ENCODE measurements at places on chromosomes 6 and 20.
A peak's percentile ranks its signal among the peaks of the same experiment; 100 is the strongest.

- no peak for DNase-seq
These were observed 519.2 kb upstream of the MAP3K7 start for GRCh38 chr6:91106083-91106482.

- no peak for DNase-seq
These were observed 156.6 kb downstream of the LRRC1 start for GRCh38 chr6:53951383-53951782.

DNA sequence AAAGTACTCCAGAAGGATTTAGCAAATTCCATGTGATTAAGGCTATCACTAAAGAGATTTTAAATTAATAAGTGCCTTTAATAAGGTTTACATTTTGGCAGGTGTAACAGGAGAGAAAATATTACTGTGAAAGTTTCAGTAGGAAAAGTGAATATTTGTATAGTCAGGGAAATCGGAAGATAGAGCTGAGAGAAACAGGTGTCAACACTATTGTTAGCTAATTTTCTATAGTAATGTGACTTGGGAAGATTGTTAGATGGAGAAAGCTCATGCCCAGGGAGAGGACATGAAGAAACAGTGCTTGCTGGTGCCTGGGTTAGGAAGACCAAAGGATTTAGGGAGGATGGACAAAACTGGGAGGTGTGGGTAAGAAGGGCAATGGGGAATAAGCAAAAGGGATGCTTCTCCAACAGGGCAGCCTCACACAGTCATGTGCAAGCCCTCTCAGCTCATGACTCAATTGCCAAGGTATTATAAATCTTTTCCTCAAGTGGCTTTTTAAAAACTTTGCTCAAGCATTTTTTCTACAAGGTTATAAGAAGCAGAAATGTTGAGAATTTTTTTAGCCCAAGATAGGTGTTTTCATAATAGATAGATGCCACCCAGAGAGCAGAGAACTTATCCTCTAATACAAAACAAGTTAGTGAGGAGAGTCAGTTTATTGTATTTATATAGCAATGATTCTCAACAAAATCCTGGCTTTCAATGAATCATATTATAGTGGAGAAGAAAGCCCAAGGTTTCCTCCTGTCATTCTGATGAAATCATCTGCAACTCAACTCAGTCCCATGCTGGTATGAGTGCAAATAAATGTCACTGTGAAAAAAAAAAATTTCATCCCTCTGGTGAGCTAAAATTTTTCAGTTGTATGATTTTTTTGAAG lies 325.2 kb upstream of the NT5E start:
- DNase-seq = no peak

GRCh38 chr6:68087399-68088133 lies 547.5 kb upstream of the ADGRB3 start:
- no peak for DNase-seq

DNA sequence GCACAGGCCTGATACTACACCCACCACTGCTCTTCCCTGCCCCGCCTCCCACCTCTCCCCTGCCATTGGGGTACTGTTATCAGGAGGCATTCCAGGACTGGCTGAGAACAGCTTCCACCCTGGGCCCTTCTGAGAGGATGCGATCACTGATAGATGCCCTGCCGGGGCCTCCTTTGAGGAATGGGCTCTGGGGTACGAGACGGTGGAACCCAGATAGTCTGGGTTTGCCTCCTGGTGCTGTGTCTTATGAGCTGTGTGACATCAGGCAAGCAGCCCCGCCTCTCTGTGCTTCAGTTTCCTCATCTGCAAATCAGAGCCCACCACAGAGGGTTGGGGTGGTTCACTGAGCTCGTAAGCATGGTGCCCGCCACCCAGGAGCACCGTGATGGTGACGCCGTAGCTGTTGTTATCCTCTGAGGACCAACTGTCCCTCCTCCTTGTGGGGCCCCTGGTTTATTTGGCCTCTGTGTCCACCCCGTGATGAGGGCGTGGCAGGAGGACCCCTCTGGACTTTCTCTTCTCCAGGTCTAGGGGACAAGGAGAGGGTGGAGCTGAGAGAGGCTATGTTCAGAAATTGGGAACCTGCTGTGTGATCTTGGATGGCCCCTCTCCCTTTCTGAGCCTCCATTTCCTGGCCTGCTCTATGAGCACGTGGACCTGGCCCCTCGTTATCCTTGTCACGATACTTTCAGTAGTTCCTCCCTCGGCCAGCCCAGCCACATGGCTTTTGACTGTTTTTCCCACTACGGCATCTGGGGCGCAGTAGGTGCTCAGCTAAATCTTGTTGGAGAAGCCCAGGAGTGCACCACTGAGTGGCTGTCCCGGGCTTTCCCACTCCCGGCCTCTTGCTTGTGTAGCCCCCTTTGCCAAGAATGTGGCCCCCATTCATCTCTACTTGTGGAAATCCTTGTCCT lies 18.3 kb downstream of the SRC start:
- no peak for DNase-seq

- DNase-seq = no peak
These were observed 659.7 kb upstream of the FLRT3 start for GRCh38 chr20:14996883-14997672.

DNA sequence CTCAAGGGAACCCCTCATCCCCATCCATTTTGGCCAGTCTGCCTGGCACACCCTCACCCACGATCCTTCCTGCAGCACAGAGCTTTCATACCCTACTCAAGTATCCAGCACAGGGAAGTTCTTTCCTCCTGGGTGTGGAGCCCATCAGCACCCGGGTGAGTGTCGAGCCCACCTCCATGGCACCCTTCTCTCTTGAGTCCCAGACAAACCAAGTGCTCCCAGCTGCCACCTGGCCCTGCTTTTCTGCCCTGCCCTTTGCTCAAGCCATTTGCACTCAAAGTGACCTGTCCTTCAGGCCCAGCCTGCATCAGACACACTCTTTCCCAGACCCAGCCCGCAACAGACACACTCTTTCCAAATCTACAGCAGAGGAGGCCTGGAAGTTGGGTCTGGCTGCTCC lies 257.2 kb downstream of the DLL1 start:
- DNase-seq = no peak

DNA sequence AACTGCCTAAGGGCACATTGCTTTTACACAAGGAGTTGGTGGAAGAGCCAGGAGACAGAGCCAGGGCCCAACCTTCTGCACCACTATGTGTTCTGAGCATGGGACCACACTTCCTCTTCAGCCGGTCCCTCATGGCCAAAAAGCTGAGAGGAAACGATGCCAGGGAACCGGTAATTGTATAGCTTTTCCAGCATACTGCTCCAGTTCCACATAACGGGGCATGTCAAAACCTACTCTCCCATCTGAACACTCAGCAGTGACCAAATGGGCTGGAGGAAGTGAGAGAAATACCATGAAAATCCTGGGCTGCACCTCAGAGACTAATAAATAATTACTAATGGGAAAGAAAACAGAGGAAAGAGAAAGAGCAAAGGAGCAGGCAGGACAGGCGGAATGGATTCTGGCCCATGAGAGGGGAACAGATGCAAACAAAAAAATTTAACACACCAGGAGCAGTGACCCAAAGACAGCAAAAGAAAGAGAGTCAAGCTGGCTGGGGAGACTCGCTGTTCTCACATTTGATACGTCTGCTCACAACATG lies 52.0 kb upstream of the BMP2 start:
- no peak for DNase-seq

DNA sequence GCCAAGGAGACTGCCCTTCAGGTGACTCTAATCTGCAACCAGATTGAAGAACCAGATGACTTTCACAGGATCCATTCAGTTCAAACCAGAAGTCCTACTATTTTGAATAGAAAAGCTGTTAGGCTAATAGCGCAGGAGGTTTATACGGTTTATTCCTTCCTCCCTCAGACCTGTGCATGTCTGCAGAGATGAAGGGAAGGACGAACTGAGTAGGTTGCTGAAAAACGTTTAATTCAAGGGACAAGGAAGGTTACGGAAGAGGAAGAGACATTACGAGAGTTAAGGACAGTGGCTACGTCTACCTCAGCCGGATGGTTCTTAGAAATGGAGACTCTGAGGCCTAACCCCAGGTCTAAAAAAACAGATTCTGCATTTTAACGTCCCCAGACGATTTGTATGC lies 978 bp downstream of the AURKA start:
- DNase-seq = no peak

- peak; percentile 34 for DNase-seq
These were observed at the start of gene LZTS3 for GRCh38 chr20:3172933-3173609. Gene LZTS3 (minus strand): TSS chr20:3173549. CDS start chr20:3167163, 6,386 bp downstream.

GRCh38 chr6:169251371-169251802 lies 2.3 kb downstream of the THBS2 start:
- no peak for DNase-seq

GRCh38 chr20:25196786-25197120 lies 1.2 kb downstream of the ENTPD6 start:
- no peak for DNase-seq

GRCh38 chr6:124339610-124340334 lies 536.1 kb downstream of the NKAIN2 start:
- no peak for DNase-seq

DNA sequence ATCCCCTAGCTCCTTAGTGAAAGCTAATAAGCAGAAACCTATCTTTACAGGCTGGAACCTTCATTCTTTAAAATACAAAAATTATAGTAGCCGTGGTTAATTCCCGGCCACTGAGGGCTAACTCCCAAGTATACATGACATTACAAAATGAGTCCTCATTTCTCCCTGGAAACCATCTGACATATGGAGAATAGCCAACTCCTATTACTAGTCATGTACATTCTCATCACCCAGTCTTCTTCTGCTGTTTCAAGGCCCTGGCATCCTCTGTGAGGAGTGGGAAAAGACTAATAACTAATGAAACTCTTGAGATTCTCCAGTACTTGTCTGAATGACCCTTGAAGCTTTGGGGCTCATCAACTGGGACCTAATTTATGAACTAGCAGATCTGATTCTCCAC lies 30.2 kb downstream of the CSNK2A1 start:
- no peak for DNase-seq

DNA sequence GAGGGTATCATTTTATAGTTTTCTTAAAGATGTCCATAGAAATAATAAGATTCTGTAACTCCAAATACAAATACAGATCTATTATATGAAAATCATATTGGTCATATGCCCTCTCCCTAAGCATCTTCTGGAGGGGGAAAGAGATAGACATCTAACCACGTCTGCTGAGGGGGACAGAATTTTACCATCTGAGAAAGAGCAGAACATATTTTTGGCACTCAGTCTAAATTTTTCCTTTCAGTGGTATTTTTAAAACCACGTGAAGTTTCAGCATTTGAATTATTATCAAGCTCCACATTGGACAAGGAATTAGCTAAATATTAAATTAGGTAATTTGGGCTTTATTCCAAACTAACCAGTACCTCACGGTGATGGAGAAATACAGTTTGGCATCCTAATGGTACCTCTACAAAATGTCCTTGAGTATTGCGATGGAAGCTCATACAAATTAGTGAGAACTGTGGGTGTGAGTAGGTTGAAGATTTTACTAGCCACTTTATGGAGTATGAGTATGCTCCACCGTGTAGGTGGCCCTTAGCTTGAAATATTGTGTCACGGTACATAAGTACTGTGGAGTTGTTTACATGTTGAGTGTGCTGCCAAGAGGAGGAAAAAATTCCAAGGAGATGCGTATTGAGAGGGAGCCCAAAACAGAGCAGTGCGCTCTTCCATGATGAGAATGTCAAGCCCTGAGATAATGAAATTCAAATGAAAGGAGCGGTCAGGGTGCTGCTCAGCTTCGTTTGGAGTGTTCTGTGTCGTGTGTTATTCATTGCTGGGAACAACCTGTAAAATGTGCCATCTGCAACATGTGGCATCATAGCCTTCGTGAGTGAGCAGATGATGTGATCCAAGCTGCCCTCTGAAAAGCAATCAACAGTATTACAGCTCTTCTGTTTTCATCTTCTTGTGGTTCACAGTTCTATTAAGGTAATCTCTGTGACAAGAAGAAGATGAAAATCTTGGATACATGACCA lies 48.4 kb upstream of the PHACTR2 start:
- DNase-seq = no peak

DNA sequence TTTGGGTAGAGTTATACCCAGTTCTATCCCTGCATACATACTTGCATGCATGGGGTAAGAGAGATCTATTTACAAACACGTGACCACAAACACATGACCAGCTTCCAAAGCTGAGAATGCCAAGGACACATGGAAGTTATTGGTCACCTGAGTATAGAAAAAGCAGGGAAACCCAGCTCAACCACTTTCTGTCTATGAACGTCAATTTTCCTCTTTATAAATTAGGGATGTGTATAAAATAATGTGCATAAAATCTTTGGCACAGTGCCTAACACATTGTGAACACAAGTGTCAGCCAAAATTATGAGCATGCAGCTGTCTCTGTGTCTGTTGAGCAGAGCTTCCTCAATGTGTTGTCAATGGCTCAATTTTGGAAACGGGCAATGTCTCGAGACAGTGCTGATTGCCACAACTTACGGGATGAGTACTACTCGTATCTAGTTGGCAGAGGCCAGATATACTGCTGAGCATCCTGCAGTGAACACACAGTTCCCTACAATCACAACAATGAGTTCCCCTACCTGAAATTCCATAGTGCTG lies 44.9 kb downstream of the TPD52L1 start:
- no peak for DNase-seq

GRCh38 chr6:168032005-168032760 lies 34.7 kb downstream of the KIF25 start:
- DNase-seq = no peak

DNA sequence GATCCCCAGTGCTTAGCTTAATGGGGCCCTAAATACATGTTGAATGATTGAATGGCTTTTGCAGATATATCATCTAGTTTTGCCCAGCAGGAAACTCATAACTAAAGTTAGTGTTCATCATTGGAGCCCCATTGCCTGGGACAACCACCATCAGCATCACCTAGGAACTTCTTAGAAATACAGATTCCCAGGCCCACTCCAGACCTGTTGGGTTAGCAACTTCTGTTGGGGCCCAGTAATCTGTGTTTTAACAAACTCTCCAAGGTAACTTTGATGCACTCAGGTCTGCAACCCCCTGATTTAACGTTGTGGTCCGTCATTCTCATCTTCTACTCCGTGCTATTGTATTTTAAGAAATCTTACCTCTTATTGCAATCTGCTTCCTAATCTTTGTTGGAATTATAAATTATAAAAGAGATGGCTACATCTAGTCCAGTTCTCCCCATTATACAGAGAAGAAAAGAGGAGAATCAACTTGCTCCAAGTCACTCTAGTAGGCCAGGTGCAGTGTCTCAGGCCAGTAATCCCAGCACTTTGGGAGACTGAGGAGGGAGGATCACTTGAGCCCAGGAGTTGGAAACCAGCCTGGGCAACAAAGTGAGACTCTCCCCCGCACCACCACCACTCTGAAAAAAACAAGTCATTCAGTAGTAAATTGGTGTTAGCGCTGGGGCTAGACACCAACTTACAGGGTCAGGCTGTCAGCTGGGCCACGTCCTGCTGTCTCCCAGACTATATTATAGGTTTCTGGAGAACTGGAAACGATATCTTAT lies 13.7 kb downstream of the FOXP4 start:
- DNase-seq = no peak

DNA sequence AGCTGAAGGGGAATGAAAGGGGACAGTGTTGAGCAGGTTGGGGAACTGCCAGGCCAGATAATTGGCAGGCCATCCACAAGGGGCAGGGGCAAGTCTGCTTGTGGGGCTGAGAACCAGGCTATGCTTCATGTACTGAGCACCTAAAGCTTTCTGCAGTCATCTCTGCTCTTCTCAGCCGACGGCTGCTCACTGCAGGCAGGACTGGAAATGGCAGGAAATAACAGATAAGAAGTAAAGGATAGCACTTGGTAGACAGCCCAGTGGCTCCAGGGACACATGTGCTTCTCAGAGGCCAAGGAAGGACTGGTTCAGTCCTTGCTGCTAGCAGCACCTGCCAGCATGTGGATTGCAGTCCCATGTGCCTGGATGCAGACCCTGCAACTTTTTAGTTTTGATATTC lies 89.8 kb downstream of the CD164 start:
- no peak for DNase-seq

GRCh38 chr6:166752097-166752496 lies 125.0 kb upstream of the RPS6KA2 start:
- DNase-seq = no peak

GRCh38 chr20:4813863-4814695 lies 92.4 kb downstream of the PRND start:
- DNase-seq = no peak
